ENCODE measurements at places on chromosomes 5 and 9.

DNA sequence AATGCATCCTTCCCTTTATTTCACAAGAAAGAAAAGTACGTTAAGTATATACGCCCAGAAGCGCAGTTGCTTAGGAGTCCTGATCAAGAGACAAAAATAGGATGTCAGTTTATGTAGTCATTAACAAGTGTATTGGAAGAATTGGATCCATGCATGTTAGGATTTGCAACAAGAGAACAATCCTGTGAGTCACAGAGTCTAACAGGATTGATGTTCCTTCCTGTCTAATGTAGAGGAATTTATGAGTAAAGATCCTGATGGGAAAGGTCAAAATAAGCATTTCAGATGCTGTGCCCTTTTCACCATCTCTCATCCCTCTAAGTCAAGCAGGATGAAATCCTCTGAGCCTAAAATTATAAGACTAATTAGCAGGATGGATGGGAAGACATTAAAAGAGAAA is 406.0 kb upstream of the GRIA1 start:
- DNase-seq, result no peak

DNA sequence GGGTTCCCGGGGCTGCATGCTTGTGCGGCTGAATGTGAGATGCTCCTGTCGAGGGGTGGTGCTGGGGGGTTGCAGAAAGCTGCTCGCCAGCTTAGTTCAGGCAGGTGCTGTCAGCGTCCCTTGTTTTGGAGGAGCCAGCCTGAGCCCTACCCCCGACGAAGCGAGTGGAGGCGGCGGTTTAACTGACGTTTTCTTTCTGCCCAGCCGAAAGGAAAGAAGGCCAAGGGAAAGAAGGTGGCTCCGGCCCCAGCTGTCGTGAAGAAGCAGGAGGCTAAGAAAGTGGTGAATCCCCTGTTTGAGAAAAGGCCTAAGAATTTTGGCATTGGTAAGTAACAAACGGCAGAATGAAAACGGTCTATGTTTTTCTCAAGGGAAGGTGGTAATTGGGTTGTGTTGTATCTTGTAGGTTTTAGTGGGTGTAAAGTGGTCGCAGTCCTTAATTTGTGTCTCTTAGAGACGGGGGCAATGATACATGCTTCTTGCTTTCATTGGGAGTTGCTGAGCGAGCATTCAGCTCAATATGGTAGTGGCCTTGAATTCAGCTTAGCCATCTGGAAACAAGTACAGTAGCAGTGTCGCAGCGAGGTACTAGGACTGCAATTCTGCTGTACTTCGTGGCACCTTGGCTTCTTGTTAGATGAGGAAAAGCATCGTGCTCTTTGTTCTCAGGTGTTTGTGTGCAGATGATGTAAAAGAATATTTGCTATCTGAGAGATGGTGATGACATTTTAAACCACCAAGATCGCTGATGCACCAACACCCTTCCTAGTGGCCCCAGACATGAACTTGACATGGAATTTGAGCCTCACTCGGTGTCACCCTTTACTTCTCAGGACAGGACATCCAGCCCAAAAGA is 928 bp downstream of the RPL7A start:
- no peak for DNase-seq

DNA sequence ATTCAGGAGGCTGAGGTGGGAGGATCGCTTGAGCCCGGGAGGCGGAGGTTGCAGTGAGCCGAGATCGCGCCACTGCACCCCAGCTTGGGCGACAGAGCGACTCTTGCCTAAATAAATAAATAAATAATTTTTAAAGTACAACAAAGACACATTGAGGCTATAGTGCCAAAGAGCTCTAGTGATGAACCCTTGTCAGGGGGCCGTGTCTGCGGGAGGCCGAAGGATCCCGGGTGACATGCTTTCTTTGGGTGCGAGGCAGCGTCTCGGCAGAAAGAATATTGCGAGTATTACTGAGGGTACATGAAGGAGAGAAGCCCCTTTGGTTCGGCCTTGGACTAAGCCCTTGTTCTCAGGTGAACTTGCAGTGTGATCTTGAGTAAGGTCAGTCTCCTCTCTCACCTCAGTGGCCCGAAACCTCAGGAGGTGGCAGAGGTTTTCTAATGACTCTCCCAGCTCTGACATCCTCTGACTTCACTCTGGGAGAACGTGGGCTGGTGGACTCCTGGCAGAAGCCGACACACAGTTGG is 397 bp upstream of the RECK start:
- DNase-seq, result no peak

GRCh38 chr5:71877511-71877910 is 158.4 kb downstream of the CARTPT start:
- DNase-seq, result no peak

- no peak for DNase-seq
Observed at GRCh38 chr5:14107536-14107935, 35.6 kb upstream of the TRIO start.

GRCh38 chr5:76007904-76008303 is 75.3 kb upstream of the SV2C start:
- DNase-seq, result no peak

DNA sequence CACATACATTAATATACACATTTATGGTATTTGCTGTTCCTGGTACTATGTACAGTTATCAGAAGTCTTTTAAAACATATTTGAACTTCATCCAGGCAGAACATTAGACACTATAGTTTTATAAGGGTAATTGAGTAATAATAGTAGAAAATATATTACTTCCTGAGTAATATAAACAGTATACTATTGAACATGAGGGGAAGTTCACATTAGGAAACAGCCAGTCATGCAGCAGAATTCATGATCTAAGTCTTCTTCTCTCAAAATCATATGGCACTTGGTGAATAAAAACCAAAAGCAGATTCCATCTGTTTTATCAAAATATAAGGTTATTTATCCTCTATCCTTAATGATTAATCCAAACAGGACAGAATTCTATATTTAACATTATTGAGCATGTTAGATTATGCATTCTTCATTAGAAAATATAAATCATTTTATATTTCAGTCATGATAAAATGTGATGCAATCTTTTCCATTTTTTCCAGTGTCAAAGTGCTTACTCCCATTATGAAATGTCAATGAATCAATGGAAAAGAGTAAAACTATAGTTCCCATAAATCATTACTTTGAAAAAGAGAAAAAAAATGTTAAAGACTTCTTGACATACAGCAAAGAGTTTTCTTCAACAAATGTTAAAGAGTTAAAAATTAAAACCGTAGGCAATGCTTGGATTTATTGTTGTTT is 584.3 kb upstream of the TUSC1 start:
- no peak for DNase-seq

- DNase-seq, result no peak
Observed at GRCh38 chr5:158736150-158736870, 363.4 kb downstream of the EBF1 start.

- no peak for DNase-seq
Observed at GRCh38 chr5:73232266-73233041, 59.5 kb downstream of the TMEM174 start.

DNA sequence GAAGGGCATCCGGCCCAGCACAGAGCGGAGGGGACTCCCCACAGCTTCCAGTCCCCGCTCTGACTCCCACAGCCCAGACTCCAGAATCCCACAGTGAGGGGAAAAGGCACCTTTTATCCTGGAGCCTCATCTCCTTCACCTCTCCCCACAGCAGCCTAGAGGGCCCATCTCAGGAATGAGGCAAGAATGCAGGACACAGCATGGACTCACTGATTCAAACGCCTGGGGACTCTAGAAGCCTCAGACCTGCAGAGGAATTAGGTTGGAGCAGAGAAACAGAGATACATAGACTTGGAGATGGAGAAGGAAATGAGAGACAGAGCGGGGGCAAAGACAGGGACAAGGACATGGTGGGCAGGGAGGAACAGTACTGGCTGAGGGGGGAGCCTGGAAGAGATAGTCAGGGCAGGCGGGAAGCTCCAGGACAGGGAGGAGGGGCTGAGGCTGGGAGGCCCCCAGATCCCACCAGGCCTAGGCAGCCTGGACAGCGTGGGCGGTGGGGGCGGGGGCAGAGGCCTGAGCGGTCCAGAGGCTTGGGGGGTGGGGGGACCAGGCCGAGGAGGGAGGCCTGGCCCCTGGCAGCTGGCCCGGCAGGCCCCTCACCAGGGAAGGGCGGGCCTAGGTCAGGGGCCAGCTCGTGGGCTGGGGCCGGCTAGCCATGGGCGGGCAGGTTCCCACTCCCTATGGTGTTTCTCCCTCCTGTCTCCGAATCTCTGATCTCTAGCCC is 15.8 kb downstream of the CNTFR start:
- no peak for DNase-seq

All from NT2/D1 (cell line).